HTR-8/SVneo (cell line): ENCODE measurements at places on chromosomes 2 and 18.

GRCh38 chr2:63189026-63189425 is 138.4 kb downstream of the OTX1 start:
- peak; percentile 23 for DNase-seq

DNA sequence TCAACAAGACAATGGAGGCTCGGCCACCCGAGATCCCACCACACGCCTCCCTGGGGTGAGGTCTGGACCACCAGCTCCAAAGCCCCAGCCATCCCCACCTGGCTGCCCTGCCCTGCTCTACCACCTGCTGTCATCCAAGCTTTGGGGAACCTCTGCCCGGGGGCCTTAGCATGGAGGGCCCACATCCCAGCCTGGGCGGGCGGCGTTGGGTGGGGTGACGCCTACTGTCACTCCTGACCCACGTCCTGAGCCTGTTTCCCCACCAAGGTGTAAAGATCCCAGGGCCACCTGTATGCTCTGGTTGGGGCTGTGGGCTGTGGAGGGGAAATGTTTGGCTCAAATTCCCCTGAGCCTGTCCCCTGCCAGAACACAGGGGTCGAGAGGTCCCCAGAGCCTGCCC is 437.6 kb downstream of the EIPR1 start:
- no peak for DNase-seq

- no peak for DNase-seq
Observed at GRCh38 chr2:66531155-66531554, 96.2 kb downstream of the MEIS1 start.

DNA sequence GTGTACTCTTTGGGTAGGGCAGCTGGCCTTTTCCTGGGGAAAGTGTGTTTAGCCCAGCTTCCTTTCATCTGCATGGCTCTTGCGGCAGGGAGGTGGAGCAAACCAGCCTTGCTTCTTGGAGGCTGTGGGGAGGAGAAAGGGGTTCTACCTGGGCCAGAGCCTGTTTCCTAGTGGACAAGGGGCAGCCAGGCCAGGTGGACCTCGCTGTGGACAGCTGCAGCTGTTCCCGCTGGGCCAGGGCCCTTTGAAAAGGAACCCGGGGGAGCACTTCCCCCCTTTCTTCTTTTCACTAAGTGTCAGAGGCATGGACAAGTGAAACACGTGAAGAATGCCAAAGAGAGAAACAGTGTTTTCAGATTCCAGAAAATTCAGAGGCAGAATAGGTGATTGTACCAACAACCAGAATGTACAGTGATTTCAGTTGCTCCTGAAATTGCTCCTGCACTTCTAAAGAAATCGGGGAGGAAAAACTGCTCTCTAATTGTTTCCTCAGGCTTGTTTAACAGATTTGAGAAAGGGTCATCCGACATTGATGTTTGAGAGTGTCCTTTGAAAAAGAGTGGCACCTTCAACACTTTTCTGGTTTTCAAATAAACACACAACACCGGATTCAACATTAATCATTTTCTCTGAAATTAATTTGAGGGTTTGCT is 3.9 kb downstream of the GLI2 start:
- DNase-seq, result no peak

GRCh38 chr2:105865222-105865913 is 120.7 kb downstream of the NCK2 start:
- no peak for DNase-seq

GRCh38 chr18:65235966-65236624 is 514.7 kb upstream of the CDH7 start:
- DNase-seq, result no peak
